ENCODE measurements at places on chromosomes 5 and 9.

DNA sequence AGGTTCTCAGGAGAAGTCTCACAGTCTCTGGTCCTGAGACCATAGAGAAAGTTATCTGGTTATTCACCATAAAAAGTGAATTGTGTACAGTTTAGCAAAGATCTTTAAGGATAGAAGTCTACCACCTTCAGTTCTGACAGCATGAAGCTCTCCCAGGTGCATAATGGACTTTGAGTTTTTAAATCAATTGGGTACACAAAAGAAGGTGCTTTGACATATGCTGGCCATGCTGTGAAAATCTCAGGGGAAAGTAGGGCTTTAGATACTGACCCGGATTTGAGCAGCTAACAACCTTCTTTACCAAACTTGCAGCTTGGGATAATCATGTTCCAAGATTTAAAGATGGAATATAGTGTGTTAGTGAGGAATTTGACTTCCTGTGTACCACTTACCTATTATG is 264.2 kb downstream of the ZSWIM6 start:
- DNase-seq, result no peak

DNA sequence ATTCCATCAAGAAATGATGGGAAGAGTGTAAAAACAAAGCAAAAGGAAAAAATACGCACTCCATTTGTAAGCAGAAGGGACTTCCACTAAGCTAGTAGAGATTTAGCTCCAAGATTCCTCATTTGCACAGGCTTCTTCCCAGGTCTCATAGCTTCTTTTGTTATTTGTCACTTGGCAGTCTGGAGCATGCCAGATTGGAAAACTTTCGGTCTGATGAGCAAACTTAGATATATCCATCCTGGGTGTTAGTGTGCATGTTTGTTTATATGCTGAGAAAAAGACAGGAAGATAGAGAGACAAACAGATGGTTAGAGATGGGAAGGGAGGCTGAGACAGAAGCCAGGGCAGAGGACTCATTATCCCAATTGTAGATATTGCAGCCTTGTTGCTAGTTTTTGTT is 1644.5 kb upstream of the NUDT12 start:
- no peak for DNase-seq

DNA sequence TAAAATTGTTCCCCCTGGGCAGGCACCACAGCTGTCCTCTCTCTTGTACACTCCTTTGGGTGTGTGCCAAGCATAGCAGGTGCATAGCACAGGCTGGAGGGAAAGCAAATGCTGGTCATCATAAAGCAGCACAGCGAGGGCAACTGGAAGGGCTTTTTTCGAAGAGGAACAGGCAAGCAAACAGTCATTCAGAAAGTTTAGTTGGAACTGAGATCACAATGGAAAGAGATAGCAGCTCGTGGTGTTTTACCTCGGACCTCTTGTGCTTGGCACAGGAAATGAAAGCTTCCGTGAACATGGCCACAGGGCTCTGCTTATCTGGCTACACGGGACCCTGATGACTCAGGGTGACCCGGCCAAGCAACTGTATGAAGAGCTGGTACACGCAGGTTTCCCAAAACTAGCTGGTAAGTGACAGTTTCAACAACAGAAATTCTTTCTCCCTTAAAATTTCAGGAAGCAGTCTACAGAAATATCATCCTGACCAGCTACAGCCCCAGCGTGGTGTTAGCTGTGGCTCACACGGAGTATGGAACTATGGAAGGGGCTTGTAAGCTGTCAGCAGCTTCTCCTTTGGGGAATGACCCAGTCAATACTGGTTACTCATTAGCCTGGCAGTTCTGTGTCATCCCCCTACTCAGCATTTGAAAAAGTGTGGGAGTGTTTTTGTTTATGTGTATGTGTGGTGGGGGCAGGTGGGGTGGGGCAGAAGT is 48.1 kb downstream of the POC5 start:
- peak; percentile 64 for DNase-seq

DNA sequence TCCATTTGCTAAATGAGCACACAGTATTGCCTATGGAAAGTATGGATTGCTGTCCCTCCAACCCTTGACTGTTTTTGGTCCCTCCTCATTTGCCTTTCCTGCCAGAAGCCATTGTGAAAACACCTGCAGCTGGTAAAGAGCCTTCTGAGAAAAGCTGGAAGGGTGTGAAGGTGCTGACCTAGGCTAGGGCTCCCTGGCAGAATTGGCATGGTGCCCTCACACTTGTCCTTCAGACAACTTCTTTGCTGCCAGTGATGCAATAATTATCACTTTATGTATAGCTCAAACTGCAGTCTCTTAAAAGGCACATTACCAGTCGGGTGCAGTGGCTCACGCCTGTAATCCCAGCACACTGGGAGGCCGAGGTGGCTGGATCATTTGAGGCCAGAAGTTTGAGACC is 4.2 kb downstream of the TXNDC15 start:
- DNase-seq, result no peak

GRCh38 chr5:123937230-123937629 is 425.3 kb downstream of the CSNK1G3 start:
- no peak for DNase-seq

GRCh38 chr5:180330810-180331646 is 22.1 kb downstream of the GFPT2 start:
- no peak for DNase-seq

DNA sequence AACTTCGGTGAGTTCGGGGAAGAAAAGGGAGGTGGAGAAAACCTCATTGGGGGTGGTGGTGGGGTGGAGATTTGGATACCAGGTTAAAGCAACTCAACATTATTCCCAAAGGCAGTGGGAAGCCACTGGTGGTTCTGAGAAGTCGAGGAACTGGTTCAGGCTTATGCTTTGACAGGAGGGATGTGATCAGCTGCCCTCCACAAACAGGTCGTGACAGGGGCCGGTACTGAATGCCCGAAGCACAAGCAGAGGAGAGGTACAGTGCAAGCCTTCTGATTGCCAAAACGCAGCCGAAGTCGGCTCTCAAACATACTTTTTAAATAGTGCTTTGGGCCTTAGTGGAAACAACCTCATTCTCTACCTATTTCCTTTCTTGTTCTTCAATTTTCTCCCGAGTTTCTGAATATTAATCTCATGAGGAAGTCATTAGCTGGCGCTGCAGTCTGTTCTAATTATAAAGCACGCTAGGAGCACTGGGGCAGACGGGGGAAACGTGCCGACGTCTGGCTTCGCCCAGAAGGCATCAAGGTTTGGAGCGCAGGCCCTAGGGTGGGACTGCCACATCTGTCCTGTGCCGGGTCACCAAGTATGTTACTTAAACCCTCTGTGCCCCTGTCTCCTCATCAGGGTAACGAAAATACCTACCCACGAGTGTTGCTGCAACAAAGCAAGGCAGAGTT is 27.3 kb downstream of the SHB start:
- DNase-seq, result no peak

DNA sequence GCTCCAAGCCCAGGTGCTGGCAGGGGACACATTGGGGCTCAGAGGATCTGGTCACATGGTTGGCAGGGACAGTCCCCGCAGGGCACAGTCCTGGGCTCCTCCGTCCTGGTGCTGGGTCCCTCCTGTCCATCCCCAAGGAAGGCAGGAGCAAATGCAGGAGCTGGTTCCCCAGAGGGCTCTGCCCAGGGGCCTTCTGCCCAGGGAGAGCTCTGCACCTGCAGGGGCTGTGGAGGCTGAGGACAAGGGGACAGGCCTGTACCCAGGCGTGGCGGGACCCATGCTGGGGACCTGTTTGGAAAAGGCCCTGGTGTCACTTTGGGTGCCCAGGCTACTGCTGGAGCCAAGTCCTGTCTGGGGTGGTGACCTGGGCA is 7.2 kb downstream of the SPATA31E1 start:
- no peak for DNase-seq

- DNase-seq, result no peak
Measured at GRCh38 chr9:81069923-81070322, 619.4 kb downstream of the TLE1 start.

GRCh38 chr5:124651663-124652513 is 94.6 kb downstream of the ZNF608 start:
- DNase-seq, result peak; percentile 29

DNA sequence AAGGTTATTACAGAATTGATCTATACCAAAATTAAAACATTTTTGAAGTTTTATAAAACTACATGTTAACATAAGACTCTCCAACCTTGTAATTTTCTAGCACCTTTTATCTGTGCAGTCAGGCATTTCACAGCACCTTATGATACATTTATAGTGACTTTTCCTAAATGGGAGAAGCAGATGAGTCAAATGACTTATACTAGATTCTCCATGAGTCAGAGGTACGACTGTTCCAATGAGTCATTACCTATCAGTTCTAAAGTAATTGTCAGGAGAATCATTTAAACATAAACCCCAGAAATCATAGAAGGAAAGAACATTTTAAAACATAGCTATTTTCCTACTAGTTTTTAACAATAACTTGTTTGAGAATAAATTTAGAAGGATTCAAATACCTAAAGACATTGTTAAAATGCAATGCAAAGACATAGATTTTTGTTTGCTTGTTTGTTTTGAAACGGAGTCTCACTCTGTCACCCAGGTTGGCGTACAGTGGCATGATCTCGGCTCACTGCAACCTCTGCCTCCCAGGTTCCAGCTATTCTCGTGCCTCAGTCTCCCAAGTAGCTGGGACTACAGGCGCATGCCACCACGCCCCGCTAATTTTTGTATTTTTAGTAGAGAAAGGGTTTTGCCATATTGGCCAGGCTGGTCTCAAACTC is 34.7 kb upstream of the DMXL1 start:
- DNase-seq, result no peak

- DNase-seq, result no peak
Measured at GRCh38 chr5:155147222-155147621, 133.7 kb downstream of the KIF4B start.

DNA sequence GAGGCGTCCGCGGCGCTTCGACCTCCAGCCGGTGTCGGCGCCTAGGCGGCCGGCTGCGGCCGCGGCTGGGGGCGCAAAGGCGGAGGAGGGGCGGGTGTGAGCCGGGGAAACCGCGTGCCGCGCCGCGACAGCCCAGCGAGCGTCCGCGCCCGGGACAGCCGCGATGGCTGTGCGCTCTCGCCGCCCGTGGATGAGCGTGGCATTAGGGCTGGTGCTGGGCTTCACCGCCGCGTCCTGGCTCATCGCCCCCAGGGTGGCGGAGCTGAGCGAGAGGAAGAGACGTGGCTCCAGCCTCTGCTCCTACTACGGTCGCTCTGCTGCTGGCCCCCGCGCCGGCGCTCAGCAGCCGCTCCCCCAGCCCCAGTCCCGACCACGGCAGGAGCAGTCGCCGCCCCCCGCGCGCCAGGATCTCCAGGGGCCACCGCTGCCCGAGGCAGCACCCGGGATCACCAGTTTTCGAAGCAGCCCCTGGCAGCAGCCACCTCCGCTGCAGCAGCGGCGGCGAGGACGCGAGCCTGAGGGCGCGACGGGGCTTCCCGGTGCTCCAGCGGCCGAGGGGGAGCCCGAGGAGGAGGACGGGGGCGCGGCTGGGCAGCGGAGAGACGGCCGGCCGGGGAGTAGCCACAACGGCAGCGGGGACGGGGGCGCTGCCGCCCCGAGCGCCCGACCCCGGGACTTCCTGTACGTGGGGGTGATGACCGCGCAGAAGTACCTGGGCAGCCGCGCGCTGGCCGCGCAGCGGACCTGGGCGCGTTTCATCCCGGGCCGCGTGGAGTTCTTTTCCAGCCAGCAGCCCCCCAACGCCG is 605 bp downstream of the CHSY3 start:
- no peak for DNase-seq

- no peak for DNase-seq
Measured at GRCh38 chr5:75510417-75510835, 1.0 kb downstream of the CERT1 start.

DNA sequence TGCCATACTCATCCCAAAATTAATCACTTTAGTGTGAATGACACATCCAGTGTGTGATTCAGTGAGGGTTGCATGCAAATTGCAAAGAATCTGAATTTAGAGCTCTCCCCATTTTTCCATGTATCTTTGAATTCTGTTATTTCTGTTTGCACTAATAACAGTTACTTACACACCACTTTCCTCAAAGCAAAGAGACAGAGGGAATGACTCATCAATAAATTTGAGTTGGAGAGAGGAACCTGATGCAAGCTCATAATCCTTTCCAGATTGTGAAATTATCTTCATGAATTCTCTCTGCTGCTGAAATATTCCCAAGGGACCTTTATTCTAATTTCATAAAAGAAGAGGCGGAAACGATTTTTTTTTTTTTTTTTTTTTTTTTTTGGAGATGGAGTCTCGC is 204.8 kb downstream of the CDH9 start:
- no peak for DNase-seq

DNA sequence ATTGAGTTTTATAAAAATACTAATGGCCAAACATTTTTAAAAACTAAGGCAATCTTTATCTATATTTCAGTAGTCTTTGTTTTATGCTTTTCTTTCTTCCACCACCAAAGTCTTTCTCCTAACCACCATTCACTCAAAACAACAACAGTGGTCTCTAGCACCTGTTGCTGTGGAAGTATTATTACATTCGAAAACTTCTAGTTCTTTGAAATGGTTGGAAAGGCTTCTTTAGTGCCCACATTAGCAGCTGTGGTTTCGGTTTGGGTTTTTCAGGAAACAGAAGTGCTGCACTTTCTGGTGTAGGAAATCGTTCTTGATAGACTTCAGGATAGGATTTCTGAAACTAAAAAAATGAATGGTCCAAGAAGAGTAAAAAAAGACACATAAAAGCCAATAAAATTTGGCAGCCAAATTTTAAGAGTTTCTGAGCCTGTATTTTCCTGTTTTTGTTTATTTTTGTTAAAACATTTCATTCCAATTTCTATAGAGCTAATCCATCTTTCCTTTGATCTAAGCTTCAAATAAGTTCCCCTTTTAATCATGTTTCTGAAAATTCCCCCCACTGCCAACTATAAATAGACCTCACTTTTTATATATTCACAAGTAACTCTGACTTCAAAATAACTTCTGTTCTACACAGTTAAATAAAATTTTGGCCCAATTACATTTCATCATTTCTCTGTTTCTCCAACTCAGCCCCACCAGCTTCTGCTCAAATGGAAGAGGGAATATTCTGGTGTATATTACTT is 102.2 kb downstream of the DEPDC1B start:
- DNase-seq, result no peak

GRCh38 chr5:28414619-28415018 is 1376.2 kb upstream of the CDH9 start:
- no peak for DNase-seq

DNA sequence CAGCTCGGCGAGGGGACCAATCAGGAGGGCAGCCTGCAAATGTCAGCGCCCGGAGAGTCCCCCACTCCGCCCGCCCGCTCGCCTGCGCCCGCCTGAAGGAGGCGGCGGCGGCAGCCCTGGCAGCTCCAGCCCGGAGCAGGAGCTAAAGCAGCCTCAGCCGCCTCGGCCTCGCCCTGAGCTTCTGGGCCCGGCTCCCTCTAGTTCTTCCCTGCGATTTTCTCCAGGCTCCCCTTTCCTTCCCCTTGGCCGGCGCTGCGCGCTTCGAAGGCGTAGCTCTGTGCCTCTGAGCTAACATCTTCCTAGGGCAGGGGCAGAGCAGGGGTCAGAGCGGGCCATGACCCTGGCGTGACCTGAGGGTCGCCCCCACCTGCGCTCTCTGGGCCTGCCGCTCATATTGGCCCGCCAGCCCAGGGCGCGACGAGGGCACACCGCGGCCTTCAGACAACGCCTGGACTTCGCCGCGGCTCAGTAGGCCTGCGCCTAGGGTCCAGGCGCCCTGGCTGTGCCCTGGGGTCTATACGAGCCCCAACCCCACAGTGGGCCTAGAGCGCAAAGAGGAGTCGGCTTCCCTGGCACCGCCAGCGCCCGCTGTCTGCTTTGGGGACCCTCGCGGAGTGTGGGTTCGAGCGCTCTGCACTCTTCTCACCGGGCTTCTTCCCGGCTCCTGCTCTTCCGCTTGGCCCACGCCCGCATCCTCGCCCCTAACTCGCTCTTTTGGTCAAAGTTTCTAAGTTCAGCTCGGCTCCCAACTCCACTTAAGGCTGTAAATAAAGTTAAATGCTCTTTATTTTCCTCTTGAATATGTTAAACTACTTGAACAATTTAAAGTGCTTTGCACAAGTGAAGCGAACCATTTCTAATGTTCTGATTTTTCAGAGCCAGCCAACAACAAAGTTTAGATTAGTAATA is 504 bp upstream of the OTP start:
- DNase-seq, result no peak

Data from activated T-cell treated with anti-CD3 and anti-CD28 coated beads for 48 hours (primary cell).